ENCODE measurements at places on chromosomes 11 and 22. TPM values are rescaled to one million over a fixed set of nuclear protein-coding genes. Genes with fewer than 3 reads are reported as not detected.

DNA sequence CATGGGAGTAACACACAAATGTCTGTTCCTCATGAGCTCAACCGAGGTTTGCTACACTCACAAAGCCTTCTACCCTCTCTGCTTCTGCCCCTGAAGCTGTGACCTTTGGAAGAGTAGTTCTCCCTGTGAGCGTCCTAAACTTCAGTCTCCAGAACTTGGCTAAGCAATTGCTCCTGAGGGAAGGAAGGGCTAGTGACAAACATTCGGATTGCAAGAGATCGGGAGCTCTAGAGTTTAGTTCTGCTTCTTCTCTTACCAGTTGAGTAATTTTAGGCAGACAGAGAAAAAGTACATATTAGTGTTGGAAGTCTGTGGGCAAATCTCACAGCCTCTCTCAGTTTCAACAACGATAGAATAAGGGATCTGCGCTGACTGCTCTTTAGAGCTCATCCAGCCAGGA is 27.3 kb upstream of the ELF5 start:
- DNase-seq, result no peak

GRCh38 chr11:31810779-31811647 is at the start of gene PAX6:
PAX6 (minus strand) TSS chr11:31811322; CDS start chr11:31806411, 4,911 bp downstream.
- DNase-seq, result peak; percentile 18

GRCh38 chr11:119788911-119789560 is 60.0 kb upstream of the NECTIN1 start:
- no peak for DNase-seq

Gene KCNJ5
- 2.0 TPM for total RNA-seq

Gene ME3
- 17.8 TPM for total RNA-seq

GRCh38 chr11:96319898-96320656 is 22.9 kb downstream of the MAML2 start:
- DNase-seq, result no peak

GRCh38 chr11:76756341-76756741 is 26.8 kb upstream of the TSKU start:
- DNase-seq, result no peak

DNA sequence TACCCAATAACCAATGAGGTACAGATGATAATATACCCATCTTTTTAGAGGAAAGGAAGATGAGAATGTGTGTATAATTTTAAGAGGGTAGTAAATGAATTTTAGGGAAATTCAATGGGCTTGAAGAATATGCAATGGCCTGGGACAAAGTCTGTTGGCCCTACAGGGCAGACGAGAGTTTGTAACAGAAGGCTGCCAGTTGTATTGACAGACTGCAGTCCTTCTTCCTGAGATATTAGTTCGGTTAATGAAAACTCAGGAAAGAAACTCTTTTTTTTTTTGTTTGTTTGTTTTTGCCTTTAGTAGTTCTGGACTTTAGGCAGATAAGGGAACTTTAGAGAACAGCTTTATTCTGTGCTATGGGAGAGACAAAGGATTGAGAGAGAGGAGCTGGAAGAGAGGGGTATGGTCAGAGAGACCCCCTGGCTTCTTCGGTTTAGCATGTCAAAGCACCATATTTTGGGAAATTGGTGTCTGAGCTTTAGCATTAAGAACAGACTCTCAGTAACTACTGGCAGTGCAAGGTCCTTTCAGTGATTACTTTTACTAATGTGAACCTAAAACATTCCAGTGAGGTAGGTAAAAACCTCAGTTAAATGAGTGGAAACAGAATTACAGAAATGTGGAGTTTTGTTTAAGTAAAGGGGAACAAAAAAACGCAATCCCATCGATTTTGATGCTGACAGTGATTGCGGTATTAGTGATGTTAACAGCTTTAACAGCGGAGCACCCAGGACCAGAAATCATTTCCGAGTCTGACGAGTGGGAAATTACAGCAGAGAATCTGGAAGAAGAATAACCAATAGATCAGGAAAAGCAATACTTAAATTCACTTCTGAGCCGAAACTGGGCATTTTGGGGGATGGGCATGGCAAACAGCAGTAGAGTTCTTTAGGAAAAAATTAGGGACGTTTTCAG is 644 bp upstream of the NAALAD2 start:
- DNase-seq, result peak; percentile 22

DNA sequence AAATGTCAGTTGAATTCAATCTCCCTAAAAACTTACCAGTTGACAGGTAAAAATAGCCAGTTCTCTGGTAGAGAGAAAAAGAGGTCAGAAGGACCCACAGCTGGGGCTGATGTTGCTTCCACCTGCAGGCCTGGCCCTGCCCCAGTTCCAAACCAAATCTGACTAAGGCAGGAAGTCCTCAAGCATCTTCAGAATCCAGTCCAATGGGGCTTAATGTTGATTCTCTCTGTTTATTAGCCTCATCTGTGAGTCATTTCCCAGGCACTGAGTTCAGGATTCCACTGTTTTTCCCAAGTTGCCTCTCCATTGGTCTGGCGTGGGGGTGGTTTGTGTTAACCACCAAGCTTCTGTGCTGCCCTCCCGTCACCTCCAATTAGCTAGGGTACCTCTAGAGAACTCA is 601.8 kb downstream of the INSC start:
- DNase-seq, result no peak

- DNase-seq, result no peak
These were observed 80.6 kb upstream of the SYT13 start for GRCh38 chr11:45366619-45367190.

- DNase-seq, result no peak
These were observed 76.4 kb downstream of the TMEM135 start for GRCh38 chr11:87114093-87114492.

GRCh38 chr11:6927030-6927617 is 898 bp downstream of the ZNF215 start:
- no peak for DNase-seq

- DNase-seq, result no peak
These were observed 284.2 kb downstream of the ST3GAL4 start for GRCh38 chr11:126639692-126640091.

DNA sequence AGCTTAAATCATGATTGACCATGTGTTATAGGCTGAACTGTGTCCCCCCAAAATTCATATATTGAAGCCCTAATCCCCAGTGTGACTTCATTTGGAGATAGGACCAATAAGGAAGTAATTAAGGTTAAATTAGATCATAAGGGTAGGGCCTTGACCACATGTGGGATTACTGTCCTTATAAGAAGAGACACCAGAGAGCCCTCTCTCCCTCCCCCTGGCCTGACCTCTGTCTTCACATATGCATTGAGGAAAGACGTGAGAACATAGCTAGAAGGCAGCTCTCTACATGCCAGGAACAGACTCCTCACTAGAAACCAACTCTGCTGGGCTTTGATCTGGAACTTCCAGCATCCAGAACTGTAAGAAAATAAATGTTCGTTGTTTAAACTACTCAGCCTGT is 13.6 kb upstream of the NUP50 start:
- DNase-seq, result no peak

Data from skin of body (tissue), 3 donors.